ENCODE measurements at places on chromosomes 7 and 10. TPM values are rescaled to one million over a fixed set of nuclear protein-coding genes. Genes with fewer than 3 reads are reported as not detected.

Gene PSD
- 343 TPM for total RNA-seq

Gene ZNF503
- 19.4 TPM for total RNA-seq

Gene HSPA12A
- 13.6 TPM for total RNA-seq

Gene SEM1
- total RNA-seq: 37.0 TPM

DNA sequence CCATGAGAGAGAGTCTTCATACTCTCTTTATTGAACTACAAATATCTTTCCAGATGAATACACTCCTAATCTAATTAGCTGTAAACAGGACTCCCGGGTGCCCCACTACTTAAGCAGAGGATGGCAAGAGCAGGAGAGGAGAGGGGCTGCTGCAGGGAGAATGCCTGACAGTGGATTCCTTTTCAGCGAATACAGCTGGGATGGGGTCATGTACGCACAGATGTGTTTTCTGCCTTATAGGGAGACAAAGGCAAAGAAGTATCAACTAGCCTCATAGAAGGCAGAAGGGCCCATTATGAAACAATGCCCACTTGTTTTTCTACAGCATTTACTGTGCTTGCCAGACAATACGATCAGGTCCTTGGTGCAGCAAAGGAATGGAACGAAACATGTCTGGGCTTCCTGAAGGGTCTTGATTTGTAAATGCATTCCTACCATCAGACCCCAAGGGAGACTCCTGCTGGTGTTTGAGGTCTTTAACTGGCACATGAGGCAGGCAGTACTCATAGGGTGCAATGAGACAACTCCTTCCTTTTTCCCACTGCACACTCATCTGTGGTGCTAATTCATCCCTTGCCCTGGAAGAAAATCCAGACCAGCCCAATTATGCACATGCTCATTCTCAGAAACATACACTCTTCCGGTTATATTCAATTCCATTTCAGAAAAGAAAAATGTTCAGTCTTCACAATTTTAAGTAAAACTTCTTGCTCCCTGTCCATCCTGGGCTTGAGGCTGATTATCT lies 117.1 kb downstream of the AOAH start:
- DNase-seq: no peak

- DNase-seq: no peak
Observed at GRCh38 chr7:96503597-96503996, 181.7 kb upstream of the SLC25A13 start.

DNA sequence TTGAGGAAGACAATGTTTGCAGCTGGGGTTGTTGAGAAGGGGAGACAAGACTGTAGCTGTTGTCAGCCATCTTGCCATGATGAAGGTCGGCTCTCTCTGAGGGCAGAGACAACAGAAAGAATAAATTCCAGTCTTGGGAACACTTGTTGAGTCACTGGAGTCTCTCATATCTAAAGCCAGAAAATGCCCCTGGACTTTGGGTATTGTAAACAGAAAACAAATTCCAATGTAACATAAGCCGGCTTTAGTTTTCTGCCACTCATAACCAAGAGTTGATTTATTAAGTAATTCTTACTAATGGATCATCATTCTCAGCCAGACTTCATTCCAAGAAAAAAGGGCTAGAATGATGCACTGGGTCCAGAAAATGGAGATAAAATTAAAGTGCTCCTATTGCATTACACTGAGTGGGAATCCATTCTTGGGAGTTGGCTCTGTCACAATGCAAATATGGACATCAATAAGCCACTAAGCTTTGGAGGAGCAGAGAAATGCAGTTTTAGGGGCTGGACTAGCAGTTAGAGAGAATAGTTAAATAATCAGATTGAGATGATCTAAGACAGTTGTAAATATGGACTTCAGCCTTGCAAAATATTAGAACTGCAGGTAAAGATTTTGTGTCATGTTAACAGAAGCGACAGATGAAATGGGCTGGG lies 78.9 kb downstream of the ADAM12 start:
- DNase-seq: no peak

DNA sequence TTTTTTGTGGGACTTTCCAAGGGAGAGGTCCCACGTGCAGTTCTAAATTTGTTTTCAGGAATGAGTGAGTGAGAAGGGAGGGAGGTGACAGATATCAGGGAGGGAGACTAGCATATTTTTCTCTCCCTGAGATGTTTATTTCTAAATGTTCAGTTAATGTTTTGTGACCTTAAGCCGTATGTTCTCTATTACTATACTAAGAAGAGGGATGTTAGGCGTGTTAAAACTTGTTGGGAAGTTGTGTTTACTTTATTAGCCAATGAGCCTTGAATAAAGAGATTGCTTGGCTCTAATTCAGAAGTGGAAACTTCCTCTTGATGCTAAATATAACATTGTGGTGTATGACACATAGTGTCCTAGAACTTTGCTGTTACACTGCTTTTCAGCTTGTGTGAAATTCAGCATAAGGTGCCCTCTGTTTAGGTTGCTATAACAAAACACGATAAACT lies 37.3 kb downstream of the DNAH11 start:
- DNase-seq: no peak

GRCh38 chr10:4658777-4659176 lies 167.2 kb upstream of the AKR1E2 start:
- no peak for DNase-seq

All from sigmoid colon (tissue), 7 donors.